ENCODE measurements at places on chromosomes 5 and 9.

- no peak for DNase-seq
Observed at GRCh38 chr9:98823666-98824334, 16.3 kb downstream of the GALNT12 start.

- DNase-seq, result no peak
Observed at GRCh38 chr5:169732841-169733240, 95.8 kb downstream of the DOCK2 start.

- no peak for DNase-seq
Observed at GRCh38 chr9:113837334-113837733, 38.8 kb upstream of the ZNF618 start.

GRCh38 chr5:17118631-17119030 lies 98.8 kb upstream of the BASP1 start:
- peak; percentile 92 for DNase-seq

GRCh38 chr5:120769312-120769872 lies 305.3 kb downstream of the PRR16 start:
- DNase-seq, result no peak

DNA sequence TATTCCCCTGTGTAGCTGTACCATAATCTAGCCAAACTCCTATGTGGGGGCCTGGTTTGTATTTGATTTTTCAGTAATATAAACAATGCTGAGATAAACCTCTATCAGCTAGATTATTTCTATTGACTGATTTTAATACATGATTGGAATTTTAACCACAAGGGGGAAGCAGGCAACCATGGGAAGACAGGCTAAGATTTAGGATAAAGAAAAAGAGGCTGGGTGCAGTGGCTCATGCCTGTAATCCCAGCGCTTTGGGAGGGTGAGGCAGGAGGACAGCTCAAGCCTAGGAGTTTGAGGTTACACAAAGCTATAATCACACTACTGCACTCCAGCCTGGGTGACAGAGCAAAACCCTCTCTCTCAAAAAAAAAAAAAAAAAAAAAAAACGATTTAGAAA lies 18.1 kb upstream of the GPX3 start:
- peak; percentile 33 for DNase-seq

GRCh38 chr9:125460883-125461635 lies 199.4 kb downstream of the GAPVD1 start:
- no peak for DNase-seq

GRCh38 chr9:119179701-119180100 lies 189.5 kb downstream of the BRINP1 start:
- no peak for DNase-seq

- DNase-seq, result no peak
Observed at GRCh38 chr9:91711755-91712601, 238.1 kb downstream of the ROR2 start.

Data from A549 (cell line).